ENCODE measurements at places on chromosomes 2 and 18.

DNA sequence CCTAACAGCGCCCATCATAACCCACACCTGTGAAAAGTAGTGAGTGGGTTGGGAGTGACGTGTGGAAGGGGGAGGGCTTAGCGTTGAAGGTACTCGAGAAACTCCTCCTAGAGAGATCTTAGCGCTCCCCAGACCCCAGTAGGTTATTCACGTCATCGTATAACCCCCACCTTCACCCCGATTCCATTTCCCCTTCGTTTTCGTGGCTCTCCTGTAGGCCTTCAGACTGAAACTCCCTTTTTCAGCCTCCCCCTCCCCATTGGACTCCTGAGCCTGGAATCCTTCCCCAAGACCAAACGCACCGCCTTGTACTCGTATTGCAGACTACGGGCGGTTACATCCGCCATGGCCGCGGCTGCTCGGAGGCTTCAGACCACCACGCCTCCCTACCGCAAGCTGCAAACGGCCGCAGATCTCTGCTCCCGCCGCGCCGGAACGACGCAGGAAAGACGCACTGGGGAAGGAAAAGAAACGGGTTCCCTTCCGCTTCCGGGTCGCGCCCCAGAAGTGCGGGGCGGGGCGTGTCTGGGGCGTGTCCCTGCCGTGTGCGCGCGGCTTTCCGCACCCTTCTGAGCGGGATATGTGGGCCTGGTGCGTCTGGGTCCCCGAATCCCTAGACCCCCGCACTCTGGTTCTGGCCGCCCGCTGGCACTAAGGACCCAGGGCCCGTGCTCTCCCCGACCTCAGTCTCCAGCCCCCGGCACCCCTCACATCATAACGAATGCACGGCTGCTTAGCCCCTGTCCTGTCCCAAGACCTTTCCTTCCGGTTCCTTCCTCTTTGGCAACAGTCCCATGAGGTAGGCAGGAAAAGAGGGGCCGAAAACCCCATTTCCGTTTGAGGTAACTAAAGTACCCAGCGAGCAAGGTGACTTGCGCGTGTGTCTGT lies at the start of gene SNRNP200:
Gene SNRNP200 (minus strand): TSS at position 456 of the 888 bp plus-strand sequence. CDS start 109 bp downstream, at position 347.
- peak; percentile 41 for DNase-seq

DNA sequence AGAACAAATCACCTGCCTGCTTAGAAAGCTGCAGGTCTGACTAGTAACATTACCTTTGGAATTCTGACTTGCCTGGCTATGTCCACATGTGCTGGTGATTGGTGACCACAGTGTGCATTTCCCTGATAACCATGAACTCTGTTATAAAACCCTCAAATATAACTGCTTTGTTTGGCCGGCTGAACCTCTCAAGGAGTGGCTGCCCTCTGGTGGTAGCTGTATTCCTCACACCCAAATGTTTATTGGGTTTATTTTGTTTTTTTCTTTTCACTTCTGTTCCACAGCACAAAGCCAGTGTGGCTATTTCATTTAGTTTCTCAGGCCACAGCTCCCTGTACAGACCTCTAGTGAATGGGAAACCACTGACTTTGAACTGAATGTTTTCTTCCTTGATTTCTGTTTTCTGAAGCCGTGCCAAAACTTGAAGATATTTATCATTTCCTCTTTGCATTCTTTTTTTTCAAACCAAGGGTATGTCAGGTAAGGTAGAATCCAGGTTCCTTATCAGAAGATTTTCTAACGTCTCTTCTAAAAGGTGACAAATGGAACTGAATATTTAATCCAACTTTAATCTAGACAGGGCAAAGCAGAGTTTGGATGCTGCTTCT lies 549.0 kb upstream of the VRK2 start:
- peak; percentile 69 for DNase-seq

GRCh38 chr2:233094614-233095013 lies 34.5 kb downstream of the INPP5D start:
- DNase-seq = no peak

GRCh38 chr2:147703171-147703570 lies 141.7 kb upstream of the ACVR2A start:
- no peak for DNase-seq

- no peak for DNase-seq
Measured at GRCh38 chr18:78768221-78768620, 211.4 kb upstream of the SALL3 start.
